ENCODE measurements at places on chromosomes 5 and 9. TPM values are rescaled to one million over a fixed set of nuclear protein-coding genes. Genes with fewer than 3 reads are reported as not detected.

GRCh38 chr9:72816666-72817065 lies 136.2 kb downstream of the ALDH1A1 start:
- no peak for DNase-seq

DNA sequence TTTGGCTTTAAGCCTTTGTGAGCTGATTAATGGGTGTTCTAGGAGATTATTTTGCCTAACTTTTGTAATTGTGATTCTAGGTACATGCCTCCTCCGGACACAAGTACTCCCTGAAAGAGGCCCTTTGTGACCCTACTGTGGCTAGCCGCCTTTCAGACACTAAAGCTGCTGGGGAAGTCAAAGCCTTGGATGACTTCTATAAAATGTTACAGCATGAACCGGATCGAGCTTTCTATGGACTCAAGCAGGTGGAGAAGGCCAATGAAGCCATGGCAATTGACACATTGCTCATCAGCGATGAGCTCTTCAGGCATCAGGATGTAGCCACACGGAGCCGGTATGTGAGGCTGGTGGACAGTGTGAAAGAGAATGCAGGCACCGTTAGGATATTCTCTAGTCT lies 13.6 kb downstream of the ITGA1 start:
- DNase-seq: peak; percentile 46

- peak; percentile 59 for DNase-seq
These were observed 793.7 kb upstream of the RGMB start for GRCh38 chr5:97979740-97980139.

DNA sequence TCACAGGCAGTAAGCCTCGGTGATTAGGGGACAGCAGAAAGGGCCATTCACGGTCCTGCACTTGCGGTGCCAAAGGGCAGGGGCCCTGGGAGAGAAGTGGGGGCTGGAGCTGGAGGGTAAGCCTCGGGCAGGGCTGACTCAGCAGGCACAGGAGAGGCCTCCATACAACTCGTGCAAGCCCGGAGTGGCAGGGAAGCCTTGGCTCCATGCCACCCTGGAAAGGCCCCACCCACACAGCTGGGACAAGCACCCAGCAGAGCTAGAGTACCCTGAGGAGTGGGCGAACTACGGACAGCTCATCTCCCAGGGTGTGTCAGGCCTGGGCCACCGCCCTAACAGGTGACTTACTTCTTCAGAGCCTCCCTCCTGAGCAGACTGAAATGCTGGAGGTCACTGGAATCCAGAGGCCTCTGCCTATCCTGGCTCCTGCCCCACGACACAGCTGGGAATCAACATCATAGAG lies 5.6 kb upstream of the CAMK2A start:
- peak; percentile 79 for DNase-seq

CTXN3 gene
- total RNA-seq: not detected

DNA sequence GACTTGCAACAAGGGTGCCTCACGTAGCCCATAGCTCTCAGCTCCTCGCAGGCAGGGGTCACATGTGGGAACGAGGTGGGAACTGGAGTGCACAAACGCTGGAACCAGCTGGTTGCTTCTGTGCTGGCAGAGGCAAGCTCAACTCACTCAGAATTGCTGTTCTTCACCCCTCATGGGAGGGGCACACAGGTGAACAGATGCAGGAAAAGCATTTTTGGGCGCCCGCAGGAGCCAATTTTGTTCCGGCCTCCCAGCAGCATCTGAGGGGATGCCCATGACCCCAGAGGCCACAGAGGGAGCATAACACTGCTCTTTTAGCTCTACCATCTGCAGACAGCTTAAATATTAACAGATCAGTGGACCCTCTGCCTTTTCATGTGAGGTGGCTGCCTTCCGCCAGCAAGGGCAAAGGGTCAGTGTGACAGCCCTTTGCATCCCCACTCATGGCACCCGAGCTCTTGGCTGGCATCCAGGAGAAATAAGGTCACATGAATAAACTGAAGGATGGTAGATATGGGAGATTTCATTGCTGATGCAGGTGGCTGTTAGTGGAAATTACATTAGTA lies 196.2 kb downstream of the SLCO4C1 start:
- DNase-seq: no peak

GRCh38 chr9:83937861-83938455 lies 16.7 kb upstream of the KIF27 start:
- peak; percentile 74 for DNase-seq

DNA sequence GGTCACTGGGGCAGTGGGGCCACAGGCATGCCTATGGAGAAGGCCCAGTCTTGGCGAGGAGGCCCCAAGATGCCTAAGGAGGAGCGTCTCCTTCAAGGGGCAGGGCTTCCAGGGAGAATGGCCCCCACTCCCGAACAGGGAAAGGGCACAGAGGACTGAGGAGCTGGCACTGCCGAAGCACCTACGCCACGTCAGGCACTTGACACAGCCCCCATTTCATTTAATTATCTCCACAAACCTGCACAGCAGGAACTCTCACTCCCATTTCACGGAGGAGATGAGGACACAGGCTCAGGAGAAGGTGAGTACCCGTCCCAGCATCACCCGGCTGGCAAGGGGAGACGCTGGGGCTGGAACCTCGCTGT lies 26.0 kb downstream of the EGR1 start:
- DNase-seq: no peak

GRCh38 chr5:10324518-10325370 lies 17.0 kb upstream of the CMBL start:
- no peak for DNase-seq

- DNase-seq: no peak
These were observed 885.7 kb downstream of the NR2F1-AS1 start for GRCh38 chr5:92695123-92696003.

GRCh38 chr9:6904371-6904770 lies 146.6 kb downstream of the KDM4C start:
- no peak for DNase-seq

ANXA2R gene
- total RNA-seq: 3.9 TPM

DNA sequence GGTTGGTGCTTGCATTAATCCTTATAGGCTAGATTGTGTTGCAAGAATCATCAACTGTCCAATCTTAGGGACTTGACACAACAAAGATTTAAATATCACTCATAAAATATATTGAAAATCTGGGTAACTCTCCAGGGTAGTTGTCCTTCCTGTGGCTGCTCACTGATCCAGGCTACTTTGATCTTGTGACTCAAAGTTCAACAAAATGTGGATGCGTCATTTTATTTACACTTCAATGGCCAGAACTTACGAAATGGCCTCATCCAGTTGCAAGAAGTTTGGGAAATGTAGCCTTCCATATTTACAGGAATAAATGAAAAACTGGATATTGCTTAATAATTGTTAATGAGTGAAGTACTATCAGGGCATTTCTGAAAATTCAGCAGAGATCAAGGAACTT lies 235.5 kb upstream of the ACTBL2 start:
- peak; percentile 90 for DNase-seq

DNA sequence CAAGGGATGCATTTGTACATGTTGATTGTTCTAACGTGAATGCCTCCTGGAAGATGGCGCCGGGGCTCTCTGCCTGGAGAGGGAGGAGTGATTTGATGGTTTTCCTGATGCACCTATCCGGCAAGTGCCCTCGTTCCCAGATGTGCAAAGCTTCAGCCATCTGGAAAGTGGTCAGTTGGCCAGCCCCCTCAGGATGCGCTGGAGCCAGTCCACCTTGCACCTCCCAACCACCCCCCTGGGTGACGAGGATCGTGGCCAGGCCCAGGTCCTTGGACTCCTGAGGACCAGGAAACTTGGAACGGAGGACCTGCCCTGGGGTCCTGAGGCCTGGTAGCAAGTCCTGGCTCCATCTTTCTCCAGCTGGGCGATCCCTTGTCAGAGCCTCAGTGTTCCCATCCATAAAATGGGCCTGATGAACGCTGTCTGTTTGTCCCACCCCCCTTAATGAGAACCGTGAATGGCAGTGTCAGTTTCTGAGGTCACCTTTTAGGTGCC lies 23.6 kb upstream of the RNU6ATAC start:
- no peak for DNase-seq

EQTN gene
- not detected for total RNA-seq

ABLIM3 gene
- total RNA-seq: 32.8 TPM

DNA sequence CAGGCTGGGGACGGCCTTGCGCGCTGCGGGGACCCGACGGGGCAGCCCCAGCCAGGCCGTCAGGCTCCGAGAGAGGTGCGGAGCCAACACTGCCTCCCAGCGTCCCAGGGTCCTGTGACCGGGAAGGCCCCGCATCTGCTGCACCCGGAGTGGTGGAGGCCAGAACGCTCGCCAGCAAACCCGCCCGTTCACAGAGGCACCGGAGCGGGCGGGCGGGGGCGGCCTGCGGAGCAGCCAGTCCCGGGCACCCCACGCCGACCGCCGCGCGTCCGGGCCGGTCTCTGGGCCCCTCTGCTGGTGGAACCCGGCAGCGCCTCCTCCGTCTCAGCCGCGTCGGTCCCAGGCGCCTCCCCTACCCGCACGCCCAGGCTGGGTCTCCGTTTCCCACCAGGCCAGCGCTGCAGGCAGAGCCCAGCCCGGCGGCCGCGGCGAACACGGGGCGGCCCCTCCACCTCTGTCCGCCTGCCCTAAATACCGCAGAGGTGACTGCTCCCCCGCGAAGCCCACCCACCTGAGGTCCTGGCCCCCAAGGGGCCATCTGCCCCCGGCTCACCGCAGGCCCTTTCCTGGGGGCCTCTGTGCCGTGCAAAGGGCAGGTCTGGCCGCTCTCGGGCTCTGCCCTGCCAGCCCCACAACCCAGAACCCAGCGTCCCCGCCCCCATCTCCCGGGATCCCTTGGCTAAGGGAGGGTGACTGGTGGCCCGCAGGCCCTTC lies 15.9 kb downstream of the EXD3 start:
- peak; percentile 59 for DNase-seq

CSF1R gene
- total RNA-seq: under 0.01 TPM

- peak; percentile 58 for DNase-seq
These were observed 246.6 kb downstream of the ARL15 start for GRCh38 chr5:54063817-54064216.

Data from fibroblast of villous mesenchyme (primary cell).